ENCODE measurements at places on chromosomes 2 and 18.

DNA sequence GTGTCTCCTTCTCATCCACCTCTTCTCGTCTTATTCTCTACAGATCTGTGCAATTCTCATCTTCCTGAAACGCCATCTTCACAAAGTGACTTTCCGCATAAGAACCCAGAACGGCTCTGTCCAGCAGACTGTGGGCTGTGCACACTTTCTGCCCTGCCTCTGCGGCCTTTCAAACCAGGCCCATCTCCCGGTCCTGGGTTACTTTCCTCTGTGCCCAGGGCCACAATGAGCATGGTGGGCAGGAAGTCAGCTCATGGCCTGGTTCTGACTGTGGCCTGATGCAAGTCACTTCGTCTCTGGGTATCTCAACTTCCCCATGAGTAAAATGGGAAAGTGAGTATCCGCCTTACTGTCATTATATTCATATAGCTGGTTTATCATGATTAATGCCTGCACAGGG, 71.7 kb upstream of the TMEM200C start:
- no peak for DNase-seq

- no peak for DNase-seq
These were observed 35.0 kb downstream of the CYP27C1 start for GRCh38 chr2:127185093-127185492.

DNA sequence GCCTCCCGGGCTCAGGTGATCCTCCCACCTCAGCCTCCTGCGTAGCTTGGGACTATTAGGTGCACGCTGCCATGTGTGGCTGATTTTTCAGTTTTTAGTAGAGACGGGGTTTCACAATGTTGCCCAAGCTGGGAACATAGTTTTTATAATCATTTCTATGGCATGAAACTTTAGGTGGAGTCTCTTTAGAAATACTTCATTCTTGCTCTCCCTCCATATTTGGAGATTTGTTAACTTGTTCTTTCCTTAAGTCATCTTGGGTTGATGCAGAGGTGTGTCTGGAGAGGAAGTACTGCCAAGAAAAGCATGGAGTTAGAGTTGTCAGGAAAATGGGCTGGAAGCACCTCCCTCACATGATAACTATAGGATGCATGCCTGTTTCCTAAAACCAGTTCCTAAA, 17.4 kb downstream of the ZNF532 start:
- no peak for DNase-seq

- DNase-seq = no peak
These were observed 70.2 kb downstream of the PRKRA start for GRCh38 chr2:178380763-178381162.

DNA sequence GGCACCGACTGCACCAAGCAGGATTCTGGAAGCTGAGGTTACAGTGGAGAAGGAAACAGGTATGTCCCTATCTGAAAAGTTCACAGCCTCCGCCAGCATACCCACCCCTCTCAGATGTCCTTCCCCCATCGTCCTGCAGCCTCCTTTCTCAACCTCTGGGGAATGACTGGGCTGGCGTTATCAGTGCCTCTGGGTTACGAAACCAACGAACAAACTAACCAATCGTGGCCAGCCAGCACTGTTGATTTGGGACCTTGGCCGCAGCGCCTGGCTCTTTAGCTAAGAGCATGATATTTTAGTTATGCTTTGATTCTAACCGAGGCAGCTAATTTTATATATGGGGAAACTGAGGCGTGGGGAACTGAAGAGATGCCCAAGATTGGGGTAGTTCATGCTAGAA, 233.0 kb downstream of the TFCP2L1 start:
- no peak for DNase-seq

DNA sequence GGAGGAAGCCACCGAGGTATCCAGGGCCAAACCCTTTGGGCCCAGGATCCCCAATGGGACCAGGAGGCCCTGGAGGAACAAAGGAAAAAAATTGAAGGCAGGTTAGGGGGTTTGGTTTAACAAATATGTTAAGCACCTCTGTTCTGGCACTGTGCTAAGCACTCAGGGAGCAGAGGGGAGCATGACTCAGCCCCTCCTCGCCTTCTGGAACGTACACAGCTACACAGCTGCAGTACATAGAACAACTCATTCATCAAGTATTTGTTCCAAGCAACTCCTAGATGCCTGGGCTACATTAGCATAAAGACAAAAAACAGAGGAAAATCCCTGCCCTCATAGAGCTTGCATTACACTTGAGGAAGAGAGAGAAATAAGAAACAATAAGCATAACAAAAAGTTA, 153.6 kb downstream of the COL4A4 start:
- no peak for DNase-seq

GRCh38 chr2:79437433-79438267, 75.2 kb upstream of the CTNNA2 start:
- DNase-seq = peak; percentile 21

- no peak for DNase-seq
These were observed 72.6 kb upstream of the PID1 start for GRCh38 chr2:229343661-229344060.

DNA sequence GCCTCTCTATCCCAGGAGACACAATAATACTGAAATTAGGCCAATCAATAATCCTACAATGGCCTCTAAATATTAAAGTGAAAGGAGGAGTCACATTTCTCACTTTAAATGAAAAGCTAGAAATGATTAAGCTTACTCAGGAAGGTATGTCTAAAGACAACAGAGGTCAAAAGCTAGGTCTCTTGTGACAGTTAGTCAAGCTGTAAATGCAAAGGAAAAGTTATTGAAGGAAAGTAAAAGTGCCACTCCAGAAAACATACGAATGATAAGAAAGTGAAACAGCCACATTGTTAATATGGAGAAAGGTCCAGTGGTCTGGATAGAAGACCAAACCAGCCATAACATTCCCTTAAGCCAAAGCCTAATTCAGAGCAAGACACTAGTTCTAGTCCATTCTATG, 9.5 kb downstream of the SESTD1 start:
- DNase-seq = no peak

GRCh38 chr2:191180276-191180675, 29.5 kb upstream of the STAT4 start:
- DNase-seq = no peak

- DNase-seq = no peak
These were observed 12.3 kb upstream of the CHST10 start for GRCh38 chr2:100429726-100430125.

- no peak for DNase-seq
These were observed 12.2 kb downstream of the HRH4 start for GRCh38 chr18:24472591-24472990.

- no peak for DNase-seq
These were observed 12.8 kb upstream of the TGFA start for GRCh38 chr2:70566464-70566863.

DNA sequence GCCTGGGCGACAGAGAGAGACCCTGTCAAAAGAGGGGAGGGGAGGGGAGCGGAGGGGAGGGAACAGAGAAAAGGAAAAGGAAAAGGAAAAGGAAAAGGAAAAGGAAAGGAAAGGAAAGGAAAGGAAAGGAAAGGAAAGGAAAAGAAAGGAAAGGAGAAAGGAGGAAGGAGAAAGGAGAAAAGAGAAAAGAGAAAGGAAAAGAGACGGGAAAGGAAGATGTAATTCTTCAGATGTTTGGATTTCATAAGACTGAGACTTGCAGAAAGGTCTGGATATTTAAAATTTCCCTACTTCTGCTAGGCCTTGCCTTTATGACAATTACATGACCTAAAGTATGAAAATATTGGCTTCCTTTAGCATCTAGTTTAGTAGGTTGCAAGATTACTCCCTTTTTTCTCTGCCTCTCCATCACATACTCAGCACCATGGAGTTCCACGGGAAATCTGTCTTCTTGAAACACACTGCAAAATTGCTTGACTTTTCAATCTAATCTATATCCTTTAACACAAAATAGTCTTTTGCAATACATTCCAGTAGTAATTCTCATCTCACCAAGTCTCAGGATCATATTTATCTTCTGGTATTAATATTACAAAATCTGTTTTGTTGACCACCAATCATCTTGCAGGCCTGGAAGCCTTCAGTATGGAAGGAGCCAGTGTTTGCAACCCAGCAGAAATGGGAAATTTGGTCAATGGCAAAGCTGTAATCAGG, 383.5 kb downstream of the ZEB2 start:
- no peak for DNase-seq

- DNase-seq = no peak
These were observed 93.8 kb downstream of the C2orf74 start for GRCh38 chr2:61255580-61256437.

GRCh38 chr2:3759331-3759730, 56.0 kb downstream of the DCDC2C start:
- no peak for DNase-seq

GRCh38 chr18:13658436-13659204, 67.7 kb downstream of the FAM210A start:
- no peak for DNase-seq

- DNase-seq = no peak
These were observed 111.5 kb upstream of the SULT1C3 start for GRCh38 chr2:108128249-108128648.

- no peak for DNase-seq
These were observed 1997.0 kb upstream of the LRRTM1 start for GRCh38 chr2:82301506-82301905.
